ENCODE measurements at places on chromosomes 11 and 22.
A peak's percentile ranks its signal among the peaks of the same experiment; 100 is the strongest.

DNA sequence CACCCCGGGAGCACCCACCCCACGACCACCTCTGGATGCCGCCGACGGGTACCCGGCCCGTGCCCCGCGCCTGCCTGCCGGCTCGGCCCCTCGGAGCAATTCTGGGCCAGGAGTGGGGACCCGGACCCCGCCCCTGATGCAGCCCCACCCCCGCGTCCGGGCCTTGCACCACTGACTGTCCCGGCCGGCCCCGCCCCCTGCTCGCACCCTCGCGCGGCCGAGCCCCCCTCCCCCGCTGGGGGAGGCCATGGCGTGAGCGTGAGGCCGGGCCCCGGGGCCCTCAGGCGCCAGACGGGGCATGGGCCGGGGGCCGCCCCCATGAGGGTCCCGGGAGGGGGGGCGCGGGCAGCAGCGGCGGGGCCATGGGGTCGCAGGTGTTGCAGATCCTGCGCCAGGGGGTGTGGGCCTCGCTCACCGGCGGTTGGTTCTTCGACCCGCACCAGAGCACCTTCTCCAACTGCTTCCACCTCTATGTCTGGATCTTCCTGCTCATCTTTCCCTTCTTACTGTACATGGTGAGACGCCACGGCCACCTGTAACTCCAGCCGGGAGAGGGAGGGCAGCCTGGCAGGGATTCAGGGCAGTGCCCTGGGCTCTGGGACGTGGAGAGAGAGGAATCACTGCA, 486 bp downstream of the PCNX3 start:
- peak overlapping the region; percentile 71 for H3K4me3 ChIP-seq
- H3K27ac ChIP-seq: peak overlapping the region; percentile 68
- peaks cover 39% of the 10 kb centered on the region for H3K4me1 ChIP-seq

DNA sequence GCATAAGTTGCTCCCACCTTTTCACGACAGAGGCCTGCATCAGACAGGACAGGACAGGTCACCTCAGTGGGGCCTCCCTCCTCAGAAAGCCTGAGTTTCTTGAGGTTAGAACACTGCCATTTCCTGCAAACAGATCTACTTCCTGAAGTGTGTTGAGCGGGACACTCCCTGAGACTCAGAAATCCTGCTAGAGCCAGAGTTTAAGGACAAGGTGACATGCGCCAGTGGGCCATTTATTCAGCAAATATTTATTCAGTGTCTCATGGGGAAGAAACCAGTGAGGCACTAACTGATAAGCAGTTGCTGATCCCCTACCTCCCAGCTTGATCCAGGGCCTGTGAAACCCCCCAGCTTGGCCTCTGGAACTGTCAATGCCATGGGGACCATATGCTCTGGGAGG, 454.6 kb downstream of the SOX6 start:
- H3K4me3 ChIP-seq: no peak overlapping the region
- DNase-seq: no peak
- H3K27ac ChIP-seq: no peak overlapping the region
- peaks cover 11% of the 10 kb centered on the region for H3K4me1 ChIP-seq
- no peaks in the 10 kb centered on the region for H3K36me3 ChIP-seq
- no peaks in the 10 kb centered on the region for H3K27me3 ChIP-seq

DNA sequence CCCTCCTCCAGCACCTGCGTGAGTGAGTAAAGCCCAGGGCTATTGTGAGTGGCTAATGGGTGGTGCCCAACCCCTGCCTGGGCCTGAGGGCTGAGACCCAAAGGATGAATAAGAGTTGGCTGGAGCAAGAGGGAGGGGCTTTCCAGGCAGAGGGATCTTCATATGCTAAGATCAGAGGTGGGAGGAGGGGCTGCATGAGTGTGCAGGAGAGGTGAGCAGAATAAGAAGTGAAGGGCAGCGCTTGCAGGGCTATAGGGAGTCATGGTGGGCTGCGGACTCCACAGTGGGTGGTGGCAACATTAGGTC, 3.9 kb downstream of the EMID1 start:
- no peak overlapping the region for H3K27ac ChIP-seq
- H3K4me1 ChIP-seq: peaks cover 62% of the 10 kb centered on the region
- H3K4me3 ChIP-seq: no peak overlapping the region
- peaks cover 34% of the 10 kb centered on the region for H3K36me3 ChIP-seq
- no peak for DNase-seq

DNA sequence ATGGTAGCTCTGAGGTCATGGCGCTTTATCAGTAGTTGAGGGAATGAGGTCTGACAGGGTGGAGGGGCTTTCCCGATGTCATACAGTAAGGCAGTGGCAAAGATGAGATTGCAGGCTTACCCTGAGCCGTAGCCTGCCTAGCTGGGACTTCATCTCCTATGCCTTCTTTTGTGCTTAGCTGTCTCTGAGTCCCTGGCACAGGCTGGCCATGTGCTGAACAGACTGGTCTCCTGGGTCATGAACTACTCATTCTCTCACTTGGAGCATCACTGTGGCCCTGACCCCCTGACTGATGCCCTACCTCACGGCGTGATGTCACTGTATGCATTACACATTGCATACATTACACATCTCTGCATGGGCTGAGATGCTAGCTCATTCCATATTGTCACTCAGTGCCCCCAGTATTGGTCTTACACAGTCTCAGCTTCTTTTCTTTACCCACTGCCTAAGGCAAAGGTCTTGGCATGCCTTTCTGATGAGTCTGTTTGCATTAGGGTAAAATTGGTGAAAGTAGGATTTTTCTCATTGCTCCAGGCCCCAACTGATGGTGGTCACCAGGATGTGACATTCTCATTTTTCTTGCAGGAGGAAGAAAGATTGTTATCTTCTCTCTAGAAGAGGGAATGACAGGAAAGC, 389.4 kb upstream of the CADM1 start:
- no peak for DNase-seq
- H3K4me3 ChIP-seq: no peak overlapping the region
- no peak overlapping the region for H3K27ac ChIP-seq

DNA sequence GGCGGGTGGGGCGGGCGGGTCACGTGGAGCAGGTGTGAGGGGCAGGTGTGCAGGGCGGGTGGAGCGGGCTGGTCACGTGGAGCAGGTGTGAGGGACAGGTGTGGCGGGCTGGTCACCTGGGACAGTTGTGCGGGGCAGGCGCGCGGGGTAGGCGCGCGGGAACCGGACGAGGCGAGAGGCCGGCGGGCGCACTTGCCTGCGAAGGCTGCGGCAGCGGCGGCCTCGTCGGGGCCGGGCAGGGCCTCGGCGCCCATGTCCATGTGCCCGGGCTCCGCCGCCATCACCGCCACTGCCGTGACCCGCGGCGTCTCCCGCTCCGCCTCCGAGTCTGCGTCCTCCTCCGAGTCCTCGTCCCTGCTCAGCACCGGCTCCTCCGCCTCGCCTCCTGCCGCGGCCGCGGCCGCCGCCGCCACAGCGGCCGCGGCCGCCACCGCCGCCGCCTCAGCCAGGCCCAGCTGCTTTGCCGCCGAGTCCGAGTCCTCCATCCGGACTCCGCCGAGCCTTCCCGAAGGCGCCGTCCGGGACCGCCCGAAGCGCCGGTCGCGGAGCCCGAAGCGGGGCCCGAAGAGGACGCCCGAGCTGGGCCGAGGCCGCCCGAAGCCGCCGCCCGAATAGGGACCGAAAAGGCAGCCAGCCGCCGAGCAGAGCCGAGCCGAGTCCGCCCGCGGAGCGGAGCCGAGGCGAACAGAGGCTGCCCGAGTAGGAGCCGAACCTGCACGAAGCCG, at the start of gene DEAF1:
DEAF1 (minus strand) TSS at position 660 of the 725 bp plus-strand sequence; CDS start at position 485, 175 bp downstream.
- peak within 1 kb of the TSS; percentile 98 for H3K27ac ChIP-seq
- H3K36me3 ChIP-seq: peaks cover 19% of the 10 kb centered on the region
- H3K4me3 ChIP-seq: peak within 1 kb of the TSS; percentile 88
- DNase-seq: peak; percentile 99
- no peaks in the 10 kb centered on the region for H3K27me3 ChIP-seq
